Caki2 (cell line): ENCODE measurements at places on chromosomes 6 and 20.

- DNase-seq: no peak
These were observed 2.4 kb upstream of the TBCC start for GRCh38 chr6:42748203-42748898.

DNA sequence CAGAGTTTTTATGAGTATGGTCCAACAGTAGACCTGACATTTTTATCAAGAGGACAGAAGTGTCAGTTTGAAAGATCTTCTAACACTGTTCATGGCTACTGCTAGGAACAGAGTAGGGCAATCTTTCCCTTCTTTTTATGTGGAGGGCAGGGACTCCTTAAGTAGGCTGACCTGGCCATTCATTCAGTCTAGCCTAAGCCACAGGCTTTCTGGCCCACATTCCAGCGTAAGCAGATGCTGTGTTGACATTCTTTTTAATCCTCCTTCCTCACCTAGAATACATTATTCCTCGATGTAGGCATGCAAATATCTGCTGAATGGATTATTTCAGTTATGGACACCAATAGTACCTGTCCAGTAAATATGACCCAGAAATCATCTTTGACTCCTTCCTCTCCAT is 188.3 kb downstream of the ATXN1 start:
- DNase-seq: no peak

DNA sequence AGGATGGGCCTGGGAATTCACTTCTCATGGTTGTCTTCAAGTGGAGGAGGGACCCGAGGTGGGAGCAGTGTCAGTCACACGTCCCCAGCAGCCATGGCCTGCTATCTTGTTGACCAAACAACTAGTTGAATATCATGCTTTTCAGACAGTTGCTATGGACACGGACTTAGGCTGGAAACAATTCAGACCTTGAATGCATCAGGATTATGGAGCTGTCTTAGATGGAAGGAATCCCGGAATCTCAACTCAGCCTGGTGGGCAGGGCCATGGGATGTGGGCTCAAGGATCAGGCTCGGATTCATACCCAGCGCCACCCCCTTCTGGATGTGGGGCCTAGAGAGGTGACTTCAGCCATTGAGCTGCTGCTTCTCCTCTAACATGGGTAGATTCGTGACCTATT is 112.6 kb downstream of the DLGAP4 start:
- DNase-seq: no peak

DNA sequence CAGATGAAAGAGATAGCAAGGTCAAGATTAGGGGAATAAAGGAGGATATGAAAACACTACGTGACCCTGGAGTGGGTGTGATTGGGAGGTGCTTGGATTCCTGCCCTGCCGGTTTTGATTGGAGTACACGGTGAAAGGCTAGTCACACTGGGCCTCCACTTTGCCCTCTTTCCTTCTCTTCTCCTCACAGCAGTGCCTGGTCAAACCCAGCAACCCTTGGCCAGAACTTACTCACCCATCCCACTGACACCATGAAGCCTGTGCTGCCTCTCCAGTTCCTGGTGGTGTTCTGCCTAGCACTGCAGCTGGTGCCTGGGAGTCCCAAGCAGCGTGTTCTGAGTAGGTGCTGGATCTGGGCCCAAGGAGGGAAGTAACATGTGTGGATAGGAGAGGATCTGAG is at the start of gene WFDC13:
Gene WFDC13 (plus strand): TSS at position 166 of the 400 bp plus-strand sequence. CDS start 86 bp downstream, at position 252.
- no peak for DNase-seq

DNA sequence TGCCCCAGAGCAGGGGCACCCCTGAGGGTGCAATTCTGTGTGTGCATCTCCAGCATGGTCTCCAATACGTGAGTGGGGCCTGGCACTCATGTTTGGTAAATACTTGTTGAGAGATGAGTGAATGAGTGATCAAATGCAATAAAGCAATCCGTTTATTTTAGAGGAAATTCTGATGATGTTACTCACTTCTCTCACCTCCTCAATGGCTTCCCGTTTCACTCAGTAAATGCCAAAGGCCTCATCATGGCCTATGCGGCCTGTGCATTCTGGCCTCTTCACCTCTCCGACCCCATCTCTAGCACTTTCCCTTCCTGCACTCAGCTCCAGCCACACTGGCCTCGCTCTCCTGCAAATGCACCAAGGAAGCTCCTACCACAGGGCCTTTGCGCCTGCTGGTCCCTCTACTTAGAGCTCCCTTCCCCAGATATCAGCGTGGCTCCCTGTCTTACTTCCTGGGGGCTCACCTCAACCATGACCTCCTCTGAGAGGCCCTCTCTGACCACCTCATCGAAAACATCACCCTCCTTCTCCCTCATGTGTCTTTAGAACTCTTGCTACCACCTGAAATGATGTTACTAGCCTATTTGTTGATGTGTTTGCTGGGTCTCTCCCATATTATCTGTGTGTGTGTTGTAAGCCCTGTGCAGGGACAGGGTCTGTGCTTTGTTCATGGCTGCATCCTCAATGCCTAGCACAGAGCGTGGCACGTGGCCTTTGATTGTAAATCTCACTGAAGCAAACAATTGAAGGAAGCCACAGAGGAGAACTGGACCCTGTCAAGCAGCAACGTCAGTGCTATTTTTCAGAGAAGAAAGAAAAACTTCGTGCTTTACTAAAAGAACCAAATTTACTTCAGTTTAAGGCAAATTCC is 42.6 kb downstream of the RAB44 start:
- no peak for DNase-seq

DNA sequence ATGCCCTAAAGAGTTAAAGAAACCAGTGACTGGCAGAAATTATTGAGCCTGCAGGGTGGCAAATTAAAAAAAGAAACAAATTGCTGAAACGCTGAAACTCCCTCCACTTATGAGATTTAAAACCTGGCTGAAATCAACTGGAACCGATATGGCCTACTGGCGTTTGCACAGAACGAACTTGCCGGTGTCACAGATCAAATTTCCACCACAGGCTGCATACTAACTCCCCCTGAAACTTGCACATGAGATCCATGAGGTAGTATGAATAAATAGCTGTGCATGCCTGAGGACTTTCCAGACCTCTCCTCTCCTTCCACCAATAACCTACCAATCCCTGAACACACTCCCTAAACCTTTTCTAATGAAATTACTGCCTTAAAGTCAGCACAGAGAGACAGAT is 150.4 kb downstream of the RNGTT start:
- peak; percentile 8 for DNase-seq

DNA sequence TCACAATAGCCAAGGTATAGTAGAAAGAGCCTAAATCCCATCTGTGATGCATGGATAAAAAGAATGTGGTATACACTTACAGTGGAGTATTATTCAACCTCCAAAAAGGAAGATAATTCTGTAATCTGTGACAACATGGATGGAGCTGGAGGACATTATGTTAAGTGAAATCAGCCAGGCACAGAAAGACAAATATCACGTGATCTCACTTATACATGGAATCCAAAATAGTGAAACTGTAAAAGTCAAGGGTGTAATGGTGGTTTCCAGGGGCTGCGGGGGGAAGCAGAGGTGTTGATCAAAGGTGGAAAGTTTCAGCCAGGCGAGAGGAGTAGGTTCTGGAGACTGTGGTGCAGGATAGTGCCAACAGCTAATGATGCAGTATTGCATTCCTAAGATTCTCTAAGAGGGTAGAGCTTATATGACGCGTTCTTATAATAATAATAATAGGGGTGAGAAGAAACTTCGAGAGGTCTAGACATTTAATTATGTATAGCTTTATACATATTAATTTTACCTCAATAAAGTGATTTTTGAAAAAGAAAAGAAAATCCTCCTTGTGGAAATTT is 246.1 kb downstream of the FOXA2 start:
- peak; percentile 1 for DNase-seq

DNA sequence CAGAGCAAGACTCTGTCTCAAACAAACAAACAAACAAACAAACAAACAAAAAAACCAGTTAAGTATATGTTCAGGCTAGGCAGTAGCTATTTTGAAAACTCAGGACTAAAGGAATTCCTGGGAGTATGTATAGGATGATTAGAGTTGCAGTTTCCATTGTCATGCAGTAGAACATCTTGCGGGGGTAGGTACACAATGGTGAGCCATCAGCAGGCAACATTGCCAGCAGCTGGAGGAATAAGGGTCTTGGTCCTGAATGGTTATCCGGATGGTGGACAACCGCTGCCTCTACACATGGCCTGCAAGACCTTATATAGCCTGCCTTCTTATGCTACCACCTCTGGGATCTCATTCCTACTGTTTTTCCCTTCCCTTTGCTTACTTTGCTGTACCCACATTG is 297.5 kb downstream of the SOX4 start:
- no peak for DNase-seq

- no peak for DNase-seq
These were observed 481 bp downstream of the ZNF133 start for GRCh38 chr20:18288749-18289267.

- no peak for DNase-seq
These were observed 51.2 kb downstream of the YTHDF1 start for GRCh38 chr20:63164484-63165355.

DNA sequence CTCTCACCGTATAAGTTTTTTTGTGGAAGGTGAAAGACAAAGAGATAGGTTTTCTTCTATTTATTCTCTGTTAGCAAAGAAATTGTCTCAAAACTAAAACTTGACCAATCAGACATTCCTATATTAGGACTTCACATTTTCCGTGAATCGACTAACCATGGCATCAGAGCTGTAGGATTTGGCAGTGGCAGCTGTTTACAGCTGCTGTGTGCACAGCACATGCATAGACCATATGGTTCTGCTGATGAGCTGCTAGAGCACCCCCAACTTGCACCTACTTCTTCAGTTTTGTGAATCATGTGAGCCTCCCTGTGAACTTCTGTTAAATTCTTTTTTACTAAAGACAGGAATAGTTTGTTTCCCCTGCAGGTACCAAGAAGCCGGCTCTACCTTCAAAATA is 157.9 kb downstream of the RFX6 start:
- DNase-seq: no peak

GRCh38 chr6:145633981-145634627 is 101.2 kb downstream of the EPM2A start:
- peak; percentile 46 for DNase-seq

- no peak for DNase-seq
These were observed 161.9 kb downstream of the TAF4 start for GRCh38 chr20:61903575-61904340.

DNA sequence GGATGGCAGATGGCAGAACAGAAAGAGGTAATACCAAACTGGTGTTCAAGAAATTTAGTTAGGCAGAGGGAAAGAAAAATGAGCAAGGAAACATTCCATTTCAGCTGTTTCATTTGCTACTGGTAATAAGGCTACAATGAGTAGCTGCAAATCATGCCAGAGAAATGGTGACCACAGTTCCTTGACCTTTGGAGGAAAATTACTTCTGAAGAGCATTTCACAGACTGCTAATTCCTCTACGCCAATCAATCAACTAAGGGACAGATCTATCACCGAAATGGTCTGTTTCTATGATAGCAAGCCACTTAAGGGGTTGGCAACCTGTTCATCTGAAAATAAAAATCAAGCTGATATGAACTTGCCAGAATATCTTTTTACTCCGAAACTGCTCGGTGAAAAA is 119.5 kb downstream of the PTPRK start:
- DNase-seq: no peak

GRCh38 chr20:51799401-51799860 is 2.9 kb downstream of the SALL4 start:
- DNase-seq: no peak

- DNase-seq: no peak
These were observed 44.3 kb upstream of the PTGIS start for GRCh38 chr20:49612127-49612738.

DNA sequence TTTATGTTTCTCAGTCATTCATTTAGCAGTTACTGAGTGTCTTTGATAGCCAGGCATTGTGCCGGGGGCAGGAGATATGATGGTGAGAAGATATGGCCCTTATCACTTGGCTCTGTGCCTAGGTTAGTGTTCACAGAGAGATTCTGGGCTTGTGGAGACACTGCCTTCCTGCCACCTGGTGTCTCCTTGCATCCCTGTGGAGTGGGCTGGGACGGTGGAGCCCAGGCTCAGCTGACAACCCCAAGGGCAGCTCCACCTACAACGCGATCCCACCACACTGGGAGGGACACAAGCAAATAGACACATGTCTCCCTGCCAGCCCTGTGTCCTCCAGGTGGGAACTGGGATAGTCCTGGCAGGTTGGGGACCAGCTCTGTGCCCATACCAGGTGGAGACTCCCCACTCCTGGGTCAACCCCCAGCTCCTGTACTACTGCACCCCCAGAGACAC is 30.3 kb upstream of the VEGFA start:
- no peak for DNase-seq

- DNase-seq: no peak
These were observed 754.7 kb upstream of the NRSN1 start for GRCh38 chr6:23371132-23371915.

GRCh38 chr6:55034752-55035151 is 139.6 kb upstream of the HCRTR2 start:
- no peak for DNase-seq
